ENCODE measurements at places on chromosomes 6 and 20. TPM values are rescaled to one million over a fixed set of nuclear protein-coding genes. Genes with fewer than 3 reads are reported as not detected.

Gene PHF3
- 55.2 TPM for total RNA-seq

Gene WFDC5
- total RNA-seq = not detected

Gene RNF182
- not detected for total RNA-seq

Gene KIAA1755
- not detected for total RNA-seq

Gene HAO1
- not detected for total RNA-seq

Gene PTK6
- 0.54 TPM for total RNA-seq

Gene NR2E1
- not detected for total RNA-seq

Gene ADTRP
- total RNA-seq = 75.2 TPM

Gene SERAC1
- 3.6 TPM for total RNA-seq

Gene ADGRF1
- total RNA-seq = not detected

Gene LRRC73
- 0.48 TPM for total RNA-seq

Gene ESR1
- 1.3 TPM for total RNA-seq

Gene SNAP25
- 0.12 TPM for total RNA-seq

Gene ZNF831
- 12.7 TPM for total RNA-seq

Gene COL10A1
- not detected for total RNA-seq

Measured in activated naive CD4-positive, alpha-beta T cell treated with anti-CD3 and anti-CD28 coated beads, Interleukin-2, amount 50 U/mL, for 72 hours (primary cell).